ENCODE measurements at places on chromosomes 3 and 15.

DNA sequence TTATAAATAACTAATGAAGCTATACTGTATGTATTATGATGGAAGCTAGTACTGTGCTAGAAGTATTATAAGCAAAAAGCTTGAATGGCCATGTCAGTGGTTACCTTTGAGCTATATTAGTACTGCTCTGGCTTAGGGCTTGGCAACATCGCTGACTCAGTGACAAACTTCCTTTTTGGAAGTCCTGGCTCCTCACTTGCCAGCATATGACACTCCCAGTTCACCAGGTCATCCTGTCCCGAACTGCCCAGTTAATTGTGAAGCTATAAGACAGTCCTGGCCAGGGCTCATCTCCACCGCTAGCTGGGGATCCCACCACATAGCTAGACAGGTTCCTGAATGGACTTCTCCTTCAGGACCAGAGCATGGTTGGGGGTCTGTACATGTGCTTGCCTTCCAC lies 31.9 kb downstream of the RAB8B start:
- no peak for DNase-seq

DNA sequence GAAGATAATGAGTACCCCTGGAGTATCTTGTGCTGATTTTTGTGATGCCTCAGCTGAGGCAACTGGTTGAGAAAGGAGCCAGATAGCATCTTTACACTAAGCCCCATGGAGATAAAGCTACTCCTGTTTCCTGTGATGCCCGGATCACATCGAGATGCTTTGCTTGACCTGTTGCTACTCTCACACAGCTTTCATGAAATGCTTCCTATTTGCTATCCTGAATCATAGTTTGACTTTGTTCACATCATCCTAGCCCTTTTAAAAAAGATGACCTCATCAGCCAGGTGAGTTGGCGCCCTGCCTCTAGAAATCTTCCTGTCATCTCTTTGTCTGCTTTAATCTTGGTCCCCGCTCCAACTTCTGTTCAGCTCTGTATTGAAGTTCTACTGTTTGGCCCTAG lies 409.6 kb upstream of the TBL1XR1 start:
- DNase-seq = no peak

GRCh38 chr3:16945330-16945729 lies 60.6 kb downstream of the PLCL2 start:
- no peak for DNase-seq

DNA sequence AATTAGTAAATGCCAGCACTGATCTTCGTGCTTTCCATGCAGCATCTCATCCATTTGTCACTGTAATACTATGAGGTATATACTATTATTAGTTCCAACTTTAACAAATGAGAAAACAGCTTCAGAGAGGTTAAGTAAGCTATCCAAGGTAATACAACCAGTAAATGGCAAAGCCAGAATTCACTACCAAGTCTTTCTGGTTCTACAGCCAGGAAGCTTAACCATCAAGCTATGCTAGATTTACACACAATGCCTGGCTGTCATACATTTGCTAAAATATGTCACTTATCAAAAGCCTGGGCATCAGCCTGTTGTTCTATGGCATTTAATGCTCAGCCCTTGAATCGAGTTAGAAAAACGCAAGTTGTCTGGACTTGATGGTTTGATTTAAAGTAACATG lies 32.6 kb downstream of the TMOD2 start:
- DNase-seq = no peak

DNA sequence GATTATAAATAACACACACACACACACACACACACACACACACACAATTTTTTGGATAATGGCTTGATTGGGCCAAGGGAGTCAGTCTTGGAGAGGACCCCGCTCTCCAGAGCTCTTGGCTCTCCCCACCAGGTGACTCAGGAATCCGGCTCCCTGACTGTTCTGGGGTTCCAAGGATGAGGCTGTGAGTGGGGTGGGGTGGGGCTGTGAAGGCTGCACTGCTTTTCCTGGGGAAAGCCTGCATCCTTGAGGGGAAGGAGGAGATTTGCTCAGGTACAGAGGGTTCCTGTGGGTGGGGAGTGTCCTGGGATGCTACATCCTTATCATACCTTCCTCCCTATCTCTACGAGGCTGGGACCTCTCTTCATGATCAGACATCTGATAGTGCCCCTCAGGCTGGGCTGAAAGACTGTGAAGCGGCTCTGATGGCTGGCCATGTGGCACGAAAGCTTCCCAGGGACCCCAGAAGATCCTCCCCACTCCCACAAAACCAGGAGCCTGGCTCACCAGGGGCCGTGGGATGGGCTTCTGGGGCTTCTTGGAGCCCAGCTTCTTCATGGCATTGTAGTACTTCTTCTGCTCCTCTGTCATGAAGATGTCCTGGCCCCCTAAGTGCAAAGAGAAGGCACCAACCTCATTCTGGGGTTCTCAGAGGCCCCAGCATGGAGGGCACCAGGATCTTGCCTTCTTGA lies 59.2 kb downstream of the EXOG start:
- DNase-seq = no peak

DNA sequence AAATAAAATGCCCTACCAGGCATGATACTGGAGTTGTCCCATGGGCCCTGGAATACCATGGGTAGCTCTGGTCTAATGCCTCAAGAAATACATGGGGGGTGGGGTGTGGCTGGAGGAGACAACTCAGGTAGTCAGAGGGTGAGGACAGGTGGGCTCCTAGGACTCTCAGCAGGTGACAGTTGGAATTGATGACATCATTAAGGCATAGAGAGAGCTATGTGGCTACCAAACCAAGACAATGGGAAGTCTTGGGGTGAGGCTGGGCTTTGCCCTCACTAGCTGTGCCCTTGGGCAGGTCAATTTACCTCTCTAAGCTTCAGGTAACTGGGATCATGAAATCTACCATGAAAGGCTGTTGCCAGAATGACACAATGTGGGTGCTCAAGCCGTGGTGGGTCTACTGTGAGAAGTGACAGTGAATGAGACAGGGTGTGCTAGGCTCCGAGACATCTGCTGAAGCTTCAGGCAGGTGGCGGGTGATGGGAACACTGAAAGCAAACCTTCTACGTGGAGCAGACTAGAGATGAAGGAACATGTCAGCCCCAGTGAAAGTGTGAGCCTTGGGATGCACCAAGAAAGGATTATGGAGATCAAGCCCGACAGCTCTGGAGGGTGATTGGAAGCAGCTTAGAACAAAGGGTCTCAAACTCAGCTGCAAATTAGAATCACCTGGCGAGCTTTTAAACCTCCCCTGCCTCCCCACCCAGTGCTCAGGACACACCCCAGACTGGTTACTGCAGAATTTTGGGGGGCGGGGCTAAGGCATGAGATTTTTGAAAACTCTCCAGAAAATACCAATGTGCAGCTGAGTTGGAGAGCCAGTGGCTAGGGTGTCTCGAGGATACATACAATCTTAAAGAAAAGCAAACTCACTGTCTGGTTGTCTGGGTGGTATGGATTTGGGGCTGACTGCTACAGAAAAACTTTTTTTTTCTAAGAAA lies 21.5 kb downstream of the SLC6A20 start:
- DNase-seq = no peak

GRCh38 chr3:13168391-13168790 lies 95.2 kb upstream of the IQSEC1 start:
- no peak for DNase-seq

- no peak for DNase-seq
Observed at GRCh38 chr15:70153921-70154717, 56.4 kb upstream of the TLE3 start.

DNA sequence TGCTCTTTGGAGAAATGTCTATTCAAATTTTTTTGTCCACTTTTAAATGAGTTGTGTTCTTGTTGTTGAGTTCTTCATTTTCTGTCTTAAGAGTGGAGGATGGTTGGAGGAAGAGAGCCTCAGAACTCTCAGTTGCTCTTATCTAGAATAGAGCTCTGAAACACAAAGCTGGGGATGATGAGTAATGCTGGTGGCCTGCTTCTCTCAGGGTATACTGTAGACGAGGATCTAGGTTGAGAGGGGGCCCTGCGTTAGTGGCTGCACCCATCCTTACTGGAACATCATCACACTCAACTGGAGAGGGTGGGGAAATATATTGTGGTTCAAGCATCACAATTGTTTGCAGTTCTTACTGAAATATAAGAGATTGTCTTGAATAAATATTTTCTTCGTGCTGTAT lies 1.8 kb downstream of the SPTSSB start:
- no peak for DNase-seq

DNA sequence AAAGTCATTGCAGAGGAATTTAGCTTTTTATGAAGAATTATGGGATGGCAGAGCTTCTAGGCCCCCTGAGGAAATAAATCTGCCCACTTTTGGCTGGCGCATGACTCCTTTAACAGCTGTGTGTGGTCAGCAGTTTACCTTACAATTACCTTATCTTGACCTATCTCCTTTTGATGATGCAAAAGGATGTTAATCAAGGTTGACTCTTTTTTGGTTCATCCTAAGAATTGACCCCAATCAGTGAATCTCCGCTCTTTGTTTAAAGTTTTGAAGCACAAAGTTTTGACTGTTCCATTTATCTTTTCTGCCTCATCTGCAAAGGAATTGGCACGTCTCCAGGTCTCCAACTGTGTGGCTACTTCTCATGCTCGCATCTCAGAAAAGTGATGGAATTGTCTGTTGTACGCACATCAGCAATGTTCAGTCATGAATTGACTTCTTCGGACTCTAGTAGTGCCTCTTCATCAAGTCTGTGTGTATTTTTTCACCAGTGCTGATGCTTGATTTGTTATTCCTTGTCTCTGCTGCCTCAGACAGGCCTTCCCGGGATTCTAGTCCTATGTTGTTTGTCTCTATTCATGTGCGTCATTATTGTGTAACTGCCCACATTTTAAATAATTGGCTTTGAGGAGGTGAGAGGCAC lies 196.2 kb upstream of the CFAP20DC start:
- DNase-seq = no peak

DNA sequence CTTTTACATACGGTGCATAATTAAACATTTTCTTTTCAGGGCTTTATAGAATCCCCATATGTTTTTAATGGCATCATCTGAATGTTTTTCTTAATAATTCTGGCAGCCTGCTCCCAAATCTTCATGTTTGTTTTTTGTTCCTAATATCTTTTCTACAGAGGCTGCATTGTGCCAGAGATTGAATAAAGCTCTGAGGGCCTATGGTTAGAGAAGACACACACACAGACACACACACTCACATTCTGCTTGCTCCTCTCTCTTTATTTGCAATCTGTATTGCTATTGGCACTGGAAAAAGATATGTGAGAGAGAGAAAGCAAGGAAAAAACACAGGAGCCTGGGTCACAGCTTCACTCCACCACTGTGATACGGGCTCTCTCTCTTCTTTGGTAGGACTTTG lies 136.0 kb downstream of the MECOM start:
- DNase-seq = no peak

GRCh38 chr3:126917232-126917804 lies 65.6 kb upstream of the PLXNA1 start:
- no peak for DNase-seq

DNA sequence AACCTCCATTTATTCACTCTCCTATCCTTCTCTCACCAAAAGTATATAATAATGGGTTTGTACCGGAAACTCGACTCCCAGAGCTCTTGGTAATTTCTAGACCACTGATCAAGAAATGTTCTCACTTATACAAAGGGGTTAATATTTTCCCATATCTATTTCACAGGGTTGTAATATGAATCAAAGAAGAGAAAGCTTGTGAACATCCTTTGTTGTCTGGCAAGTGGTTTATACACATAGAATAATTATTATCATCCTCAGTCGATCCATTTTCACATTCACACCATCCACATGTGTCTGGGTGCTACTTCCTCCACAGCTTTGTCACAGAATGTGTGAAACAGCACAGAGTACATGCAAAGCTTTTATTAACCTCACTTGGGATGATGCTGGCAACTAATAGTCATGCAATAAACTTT lies 29.9 kb upstream of the STT3B start:
- no peak for DNase-seq

DNA sequence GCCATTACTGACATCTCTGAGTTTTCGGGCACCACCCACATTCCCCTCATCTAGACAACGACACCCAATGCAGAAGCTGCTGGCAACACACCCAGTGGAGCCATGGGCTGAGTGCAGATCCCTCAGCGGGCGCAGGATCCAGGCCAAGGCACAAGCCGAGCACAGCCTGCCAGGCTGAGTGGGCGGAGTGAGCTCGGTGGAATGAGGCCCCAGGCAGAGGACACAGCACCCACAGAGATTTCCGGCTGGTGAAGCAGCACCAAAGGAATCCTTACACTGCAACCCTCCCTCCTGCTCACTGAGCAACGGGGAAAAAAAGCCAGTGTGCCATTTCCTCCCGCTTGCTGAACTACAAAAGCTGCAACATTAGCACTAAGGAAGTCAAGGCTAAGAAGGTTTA lies 34.3 kb downstream of the ZMAT3 start:
- DNase-seq = peak; percentile 54

- no peak for DNase-seq
Observed at GRCh38 chr3:61688307-61688984, 127.1 kb downstream of the PTPRG start.

GRCh38 chr3:191470545-191470944 lies 9.6 kb downstream of the PYDC2 start:
- no peak for DNase-seq

DNA sequence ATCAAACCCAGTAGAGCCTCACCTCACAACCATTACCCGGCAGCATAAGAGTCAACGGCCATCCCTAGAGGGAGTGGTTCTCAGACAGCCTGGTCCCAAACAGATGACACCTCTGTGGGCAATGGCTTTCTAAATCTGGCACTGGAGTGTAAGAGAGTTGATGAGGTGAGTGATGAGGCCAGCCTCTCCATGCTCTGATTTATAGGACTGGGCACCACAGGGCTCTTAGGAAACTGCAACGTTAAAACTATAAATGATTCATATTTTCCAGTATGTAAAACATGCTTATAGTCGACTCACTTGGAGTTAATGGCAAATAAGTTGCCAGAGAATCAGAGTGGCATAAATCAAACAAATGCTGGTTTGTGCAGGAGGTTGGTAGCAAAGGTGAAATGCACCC lies 187.7 kb downstream of the GREM1 start:
- DNase-seq = no peak

- no peak for DNase-seq
Observed at GRCh38 chr3:168398371-168399025, 302.8 kb upstream of the GOLIM4 start.

DNA sequence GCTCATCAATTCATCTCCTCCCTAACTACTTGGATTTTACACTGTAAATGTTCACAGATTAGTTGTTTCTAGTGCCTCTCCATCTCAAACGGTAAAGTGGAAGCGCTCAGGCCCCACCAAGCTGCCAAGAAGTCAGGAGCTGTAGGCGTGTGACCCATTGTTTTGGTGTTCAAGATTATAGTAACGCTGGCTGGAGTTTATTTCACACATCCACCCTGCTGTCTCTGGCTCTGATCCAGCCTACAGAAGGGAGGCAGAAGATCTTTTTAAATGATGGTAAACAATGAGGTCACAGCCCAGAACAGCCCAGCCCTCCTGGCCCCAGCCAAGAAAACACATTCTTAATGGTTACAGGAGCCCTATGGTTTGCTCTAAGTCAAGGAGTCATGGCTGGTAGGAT lies 25.7 kb upstream of the GALNT15 start:
- DNase-seq = no peak

- DNase-seq = no peak
Observed at GRCh38 chr3:107796791-107797190, 274.0 kb downstream of the BBX start.

- no peak for DNase-seq
Observed at GRCh38 chr3:12965999-12966846, 107.0 kb downstream of the IQSEC1 start.

- no peak for DNase-seq
Observed at GRCh38 chr15:70799667-70800450, 36.5 kb upstream of the UACA start.
